Left lung (tissue), 14 donors: ENCODE measurements at places on chromosomes 5 and 9.
A peak's percentile ranks its signal among the peaks of the same experiment; 100 is the strongest.

DNA sequence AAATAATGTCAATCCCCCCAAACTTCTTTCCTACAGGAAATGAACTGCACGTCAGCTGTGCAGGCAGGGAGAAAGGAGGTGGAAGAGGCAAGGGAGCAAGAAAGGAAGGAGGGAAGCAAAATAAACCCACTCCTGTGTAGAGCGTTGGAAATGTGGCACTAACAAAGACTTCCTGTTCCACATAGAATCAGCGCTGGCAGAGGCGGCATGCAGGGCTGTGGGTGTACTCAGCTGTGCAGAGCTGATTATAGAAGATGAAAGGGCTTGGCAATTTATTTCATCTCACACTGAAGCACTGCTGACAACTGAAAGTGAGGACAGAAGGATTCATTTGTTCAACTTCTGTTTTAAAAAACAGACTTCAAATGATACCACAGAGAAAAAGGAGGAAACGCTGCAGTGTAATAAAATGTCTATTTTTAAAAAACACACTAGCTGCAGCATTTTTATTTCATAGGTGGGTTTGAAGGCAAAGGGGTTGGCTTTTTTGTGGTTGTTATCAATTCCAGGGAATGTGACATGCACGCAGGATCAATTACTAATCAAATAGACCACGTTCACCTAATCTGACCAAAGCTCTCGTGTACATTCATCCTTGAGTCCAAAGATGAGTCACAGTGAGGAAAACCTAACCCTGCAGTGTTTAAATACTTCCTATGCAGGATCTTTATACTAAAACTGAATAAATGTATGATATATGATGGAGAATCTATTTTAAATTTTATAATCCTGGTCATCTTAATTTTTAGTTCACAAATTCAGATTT lies 583.5 kb downstream of the ZNF608 start:
- DNase-seq: no peak

DNA sequence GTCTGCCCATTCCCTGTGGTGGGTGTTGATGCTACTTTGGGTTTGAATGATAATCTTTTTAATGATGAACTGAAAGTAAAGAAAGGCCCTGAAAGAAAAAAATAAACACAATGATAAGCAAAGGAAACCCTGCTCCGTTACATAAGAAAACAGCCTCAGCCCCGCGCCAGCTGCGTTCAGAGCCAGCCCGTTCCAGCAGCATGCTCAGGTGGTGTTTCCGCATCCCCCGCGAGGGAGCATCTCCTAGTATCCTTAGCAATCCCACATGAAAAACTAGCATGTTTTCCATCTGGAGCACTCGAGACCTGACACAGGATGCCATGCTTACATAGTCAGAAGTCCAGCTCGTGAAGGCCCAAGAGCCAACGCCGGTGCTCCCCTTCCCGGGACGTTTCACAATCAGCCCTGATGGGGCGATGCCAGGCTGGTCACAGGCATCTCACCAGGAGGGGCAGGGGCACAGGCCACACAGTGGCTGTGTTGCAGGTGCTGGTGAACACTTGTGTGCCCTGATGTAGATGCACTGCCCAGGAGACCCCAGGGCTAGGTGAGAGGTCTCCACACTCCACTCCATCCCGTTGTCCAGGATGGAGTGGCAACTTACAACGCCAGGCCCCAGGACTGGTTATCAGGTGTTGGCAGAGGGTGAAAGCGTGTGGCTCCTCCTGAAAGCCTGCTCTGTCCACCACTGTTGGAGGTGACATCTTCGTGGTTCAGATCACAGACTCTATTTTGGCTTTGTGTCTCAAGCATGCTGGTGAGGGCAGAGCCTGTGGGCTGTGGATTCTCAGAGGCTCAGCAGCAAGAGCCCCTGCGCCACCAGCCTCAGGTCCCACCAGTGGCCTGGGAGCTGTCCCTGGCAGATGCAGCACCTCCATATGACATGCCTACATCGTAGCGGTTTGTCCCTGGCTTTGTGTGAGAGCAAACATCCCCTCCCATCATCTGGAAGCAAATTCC lies 246.8 kb upstream of the IRX1 start:
- DNase-seq: no peak

DNA sequence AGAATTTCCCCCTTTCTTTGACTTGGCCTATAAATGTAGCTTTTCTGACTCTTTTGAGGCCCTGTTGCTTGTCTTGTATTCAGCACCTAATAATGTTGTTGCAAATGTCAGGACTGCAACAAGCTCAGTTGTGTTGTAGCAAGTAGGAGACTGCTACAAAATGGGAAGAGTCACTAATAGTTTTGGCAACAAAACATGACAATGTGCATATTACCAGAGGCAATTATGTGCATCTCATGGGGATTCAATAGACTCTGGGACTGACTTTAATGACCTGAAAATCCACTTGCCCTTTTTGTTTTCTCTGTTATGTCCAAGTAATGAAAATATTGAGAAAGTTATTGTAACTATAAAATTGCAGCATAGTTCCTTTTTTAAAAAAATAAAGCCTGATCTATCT lies 368.4 kb downstream of the OSTF1 start:
- no peak for DNase-seq

DNA sequence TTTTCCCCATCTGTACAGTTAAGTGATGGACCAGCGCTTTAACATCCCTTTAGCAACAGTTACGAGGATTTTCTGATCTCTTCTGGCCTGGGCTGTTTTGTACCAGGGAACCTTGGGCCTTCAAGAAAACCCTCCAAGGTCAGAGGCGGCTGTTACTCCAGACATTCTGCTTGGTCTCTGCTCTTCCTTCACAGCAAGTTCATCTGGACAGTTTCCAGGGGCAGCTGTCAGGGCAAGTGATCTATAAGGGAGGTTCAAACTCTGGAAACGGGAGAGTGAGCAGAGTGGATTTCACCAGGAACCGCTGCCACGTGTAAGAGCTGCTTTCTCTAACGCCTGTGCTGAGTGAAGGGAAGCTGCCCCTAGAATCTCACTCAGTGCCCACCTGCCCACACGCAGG lies 36.7 kb downstream of the ZNF618 start:
- no peak for DNase-seq

DNA sequence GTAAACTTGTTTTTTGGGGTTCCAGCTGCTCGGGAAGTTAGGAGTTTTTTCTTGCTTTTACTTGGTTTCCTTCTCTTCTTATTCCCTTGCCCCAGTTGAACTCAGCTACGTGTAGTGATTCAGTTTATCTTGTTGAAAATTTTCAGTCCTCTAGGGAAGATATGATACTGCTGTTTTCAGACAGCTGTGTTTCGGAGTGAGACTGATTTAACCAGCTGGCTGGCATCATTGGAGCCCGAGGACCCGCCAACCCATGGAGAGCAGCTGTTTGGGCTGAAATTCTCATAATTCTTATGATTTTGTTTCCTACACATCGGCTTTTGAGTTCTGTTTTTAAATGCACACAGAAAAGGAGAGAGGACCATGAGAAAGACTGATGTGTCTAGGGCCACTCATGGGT lies 271.5 kb downstream of the NR3C1 start:
- no peak for DNase-seq

DNA sequence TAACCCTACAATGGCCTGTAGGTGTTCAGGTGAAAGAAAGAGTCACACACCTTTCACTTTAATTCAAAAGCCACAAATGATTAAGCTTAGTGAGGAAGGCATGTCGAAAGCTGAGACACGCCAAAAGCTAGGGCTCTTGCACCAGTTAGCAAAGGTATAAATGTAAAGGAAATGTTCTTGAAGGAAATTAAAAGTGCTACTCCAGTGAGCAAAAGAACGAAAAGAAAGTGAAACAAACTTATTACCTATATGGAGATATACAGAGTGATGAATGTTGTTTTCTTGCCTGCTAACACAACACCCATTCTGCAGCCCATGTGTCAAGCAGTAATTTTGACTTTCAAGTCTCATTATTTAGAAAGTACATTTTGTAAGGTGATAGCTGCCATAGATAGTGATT lies 254.2 kb upstream of the SLC24A2 start:
- no peak for DNase-seq

- DNase-seq: no peak
These were observed 398.3 kb downstream of the ANXA1 start for GRCh38 chr9:73549991-73550390.

- DNase-seq: no peak
These were observed 8.4 kb downstream of the RALGDS start for GRCh38 chr9:133112663-133113026.

GRCh38 chr9:125932012-125932411 lies 184.8 kb downstream of the PBX3 start:
- peak; percentile 46 for DNase-seq

DNA sequence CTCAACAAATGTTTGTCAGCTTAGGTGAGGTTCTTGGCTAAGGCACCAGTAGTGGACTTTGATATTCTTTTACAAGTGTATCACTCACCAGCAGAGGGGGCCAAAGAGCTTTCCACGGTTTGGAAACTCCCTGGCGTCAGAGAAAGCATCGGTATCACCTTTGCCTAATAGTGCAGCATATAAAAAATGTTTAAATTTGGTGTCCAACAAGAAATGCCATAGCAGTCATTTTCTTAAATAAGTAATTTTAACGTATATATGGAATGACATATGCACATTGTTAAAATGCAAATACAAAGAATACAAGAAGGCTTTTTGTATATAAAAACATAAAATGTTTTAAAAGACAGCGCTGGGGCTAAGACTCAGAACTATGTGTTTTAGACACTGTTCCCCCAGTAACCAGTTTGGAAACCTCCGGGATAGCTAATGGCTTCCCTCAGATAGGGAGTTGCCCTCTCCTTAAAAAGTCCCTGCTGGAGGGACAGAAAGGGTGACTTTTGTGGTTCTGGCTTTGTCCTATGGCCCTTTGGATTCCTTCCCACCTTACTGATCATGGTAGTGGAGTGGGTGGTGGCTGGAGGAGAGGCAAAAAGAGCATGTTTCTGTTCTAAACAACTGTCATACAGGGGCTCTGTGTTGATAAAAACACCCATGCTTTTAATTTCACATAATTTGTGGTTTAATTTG lies 124.6 kb downstream of the GPBP1 start:
- no peak for DNase-seq

GRCh38 chr5:152456815-152457443 lies 51.9 kb upstream of the NMUR2 start:
- no peak for DNase-seq

- DNase-seq: no peak
These were observed 34.3 kb downstream of the MTMR12 start for GRCh38 chr5:32278406-32278805.

DNA sequence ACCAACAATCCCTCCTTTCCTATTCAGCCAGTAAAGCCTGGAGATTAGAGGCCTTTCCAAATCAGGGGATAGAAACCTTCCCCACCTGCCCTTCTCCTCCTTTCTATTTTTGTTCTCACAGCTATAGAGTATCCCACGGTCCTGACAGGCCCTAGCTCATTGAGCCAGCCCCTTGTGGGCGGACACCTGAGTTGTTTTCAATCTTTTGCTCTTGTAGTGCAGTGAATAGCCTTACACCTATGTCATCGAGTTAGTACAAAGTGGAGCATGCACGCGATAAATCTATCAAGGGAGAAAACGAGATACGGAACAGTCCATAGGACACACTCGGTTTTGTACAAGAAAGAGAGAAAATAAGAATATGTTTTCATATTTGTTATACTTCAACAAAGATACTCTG lies 77.2 kb downstream of the TSPAN17 start:
- no peak for DNase-seq

DNA sequence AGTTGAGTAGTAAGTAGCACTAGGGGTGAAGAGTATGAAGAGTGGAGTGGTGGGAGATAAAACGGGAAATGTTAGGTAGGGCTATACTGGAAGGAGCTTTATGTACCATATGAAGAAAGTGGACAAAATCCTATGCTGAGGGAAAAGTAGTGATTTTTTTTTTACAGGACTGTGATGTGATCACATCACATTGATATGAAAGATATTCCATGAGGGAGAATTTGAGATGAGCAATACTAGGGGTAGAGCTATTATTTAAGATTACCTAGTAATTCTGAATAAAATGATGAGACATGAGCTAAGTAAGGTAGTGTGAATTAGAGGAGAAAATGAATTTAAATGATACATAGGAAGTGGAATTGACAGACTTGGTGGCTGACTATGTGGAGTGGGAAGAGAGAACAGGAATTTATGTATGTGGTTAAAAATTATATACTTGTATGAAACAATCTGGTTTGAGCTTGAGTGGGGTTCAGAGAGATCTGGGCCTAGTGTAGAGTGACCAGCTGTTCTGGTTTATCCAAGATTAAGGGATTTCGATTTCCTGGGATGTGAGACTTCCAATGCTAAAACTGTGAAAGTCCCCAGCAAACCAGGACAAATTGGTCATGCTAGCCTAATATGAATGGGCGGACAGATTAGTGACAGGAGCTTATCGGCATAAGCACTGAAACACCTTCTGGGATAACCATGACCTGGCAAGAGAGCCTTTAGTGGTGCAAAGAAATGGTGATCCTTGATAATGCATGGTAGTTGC lies 29.3 kb upstream of the STOM start:
- no peak for DNase-seq

GRCh38 chr9:18154661-18155060 lies 319.3 kb upstream of the ADAMTSL1 start:
- no peak for DNase-seq

DNA sequence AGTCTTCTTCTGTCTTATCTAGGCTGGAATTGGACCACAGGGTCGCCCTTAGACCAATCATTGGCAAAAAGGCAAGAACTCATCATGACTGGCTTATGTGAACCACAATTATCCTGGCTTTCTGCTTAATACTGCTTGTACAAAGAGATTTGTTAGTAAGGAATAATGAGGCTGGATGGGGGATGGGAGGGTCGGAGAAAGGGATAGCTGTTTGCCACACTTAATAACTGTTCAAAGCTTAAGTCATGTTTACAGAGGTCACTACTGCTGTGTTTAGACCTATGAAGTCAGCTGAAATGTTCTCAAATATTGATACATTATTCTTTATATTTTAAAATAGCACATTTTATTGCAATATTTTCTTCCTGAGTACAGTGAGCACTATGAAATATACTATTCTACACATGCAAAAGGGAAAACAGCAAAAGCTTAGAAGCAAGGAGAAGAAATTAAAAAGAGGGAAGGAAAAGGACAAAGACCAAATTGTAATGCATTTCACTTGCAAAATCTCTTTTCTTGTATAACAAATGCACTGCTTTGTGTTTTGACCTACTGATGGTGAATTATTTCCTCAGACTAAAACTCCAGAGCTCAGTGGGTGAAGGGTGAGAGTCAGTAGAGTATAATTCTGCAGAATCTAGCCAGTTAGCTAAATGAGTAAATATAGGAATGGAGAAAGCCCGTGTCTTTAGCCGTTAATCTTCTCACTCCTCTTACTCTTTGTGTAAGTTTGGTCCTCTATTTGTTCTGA lies 404.9 kb upstream of the ZNF608 start:
- DNase-seq: no peak
